ENCODE measurements at places on chromosomes 16 and 17.
A peak's percentile ranks its signal among the peaks of the same experiment; 100 is the strongest.

DNA sequence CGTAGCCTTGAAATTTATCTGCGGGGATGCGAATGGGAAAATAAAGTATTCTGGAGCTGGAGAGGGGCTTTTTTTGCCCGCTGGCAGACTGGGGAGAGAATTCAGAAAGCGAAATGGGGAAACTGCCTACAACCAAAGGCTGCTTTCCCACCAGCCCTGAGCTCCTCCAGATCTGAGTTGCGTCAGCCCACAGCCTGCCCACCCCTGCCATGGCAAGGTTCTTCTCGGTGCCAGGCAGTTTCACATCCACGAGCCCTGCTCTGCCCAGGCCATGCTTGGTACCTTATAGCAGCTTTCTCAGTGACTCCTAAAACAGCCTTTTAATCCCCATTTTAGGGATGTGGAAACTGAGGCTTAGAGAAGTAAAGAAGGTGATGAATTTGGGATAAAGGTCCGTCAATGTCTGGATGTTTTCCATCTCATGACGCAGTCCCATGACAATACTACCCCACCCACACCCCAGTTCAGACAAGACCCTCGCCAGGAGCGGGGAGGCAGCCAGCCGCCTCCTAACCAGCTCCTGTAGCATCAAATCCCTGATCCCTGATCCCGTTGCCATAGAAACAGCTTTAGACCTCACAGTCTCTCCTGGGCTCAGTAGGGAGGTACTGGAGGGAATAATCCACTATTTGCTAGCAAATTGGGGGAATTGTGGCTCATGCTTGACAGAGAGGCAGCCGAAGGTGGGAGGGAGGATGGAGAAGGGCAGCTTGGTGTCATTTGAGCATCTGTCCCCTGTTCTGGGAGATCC is 113.5 kb downstream of the MGAT5B start:
- no peak for DNase-seq

- peak; percentile 70 for DNase-seq
Measured at GRCh38 chr16:29820730-29821642, 724 bp downstream of the MVP start.

DNA sequence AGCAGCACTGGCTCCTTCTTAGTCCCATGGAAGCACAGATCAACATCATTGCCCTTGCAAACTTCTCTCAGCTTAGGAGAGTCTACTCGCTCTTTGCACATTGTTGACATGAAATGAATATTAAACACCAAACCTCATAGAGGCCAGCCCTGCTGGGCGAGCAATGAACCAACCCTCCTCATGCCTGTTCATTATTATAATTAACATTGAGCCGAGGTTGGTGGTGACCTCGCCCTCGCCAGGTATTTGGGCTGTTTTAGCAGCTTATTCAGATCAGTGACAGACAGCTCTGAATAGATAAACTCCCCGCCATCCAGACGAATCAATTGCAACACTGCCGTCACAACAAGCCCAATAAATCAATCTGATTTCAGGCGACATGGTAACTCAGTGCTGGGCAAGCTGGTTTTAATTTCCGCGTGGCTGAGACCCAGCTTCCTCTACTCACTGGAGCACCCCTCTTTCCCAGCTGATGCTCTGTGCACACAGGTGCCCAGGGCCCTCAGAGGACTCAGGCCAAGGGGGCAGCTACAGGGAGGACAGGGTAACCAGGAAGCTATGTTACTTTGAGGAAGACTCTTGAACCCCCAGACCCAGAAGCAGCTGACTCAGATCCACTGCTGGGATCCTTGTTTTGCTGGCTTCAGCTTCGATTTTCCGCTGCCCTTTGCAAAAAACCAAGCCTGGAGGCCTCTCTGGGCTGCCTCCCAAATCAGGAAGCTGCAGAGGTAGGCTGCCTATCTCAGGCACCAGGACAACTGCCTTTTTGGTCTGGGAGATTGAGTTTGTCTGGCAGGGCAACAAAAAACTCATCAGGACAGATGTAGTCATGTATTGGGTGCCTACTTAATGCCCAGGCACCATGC is 10.7 kb upstream of the SEZ6 start:
- DNase-seq = no peak

DNA sequence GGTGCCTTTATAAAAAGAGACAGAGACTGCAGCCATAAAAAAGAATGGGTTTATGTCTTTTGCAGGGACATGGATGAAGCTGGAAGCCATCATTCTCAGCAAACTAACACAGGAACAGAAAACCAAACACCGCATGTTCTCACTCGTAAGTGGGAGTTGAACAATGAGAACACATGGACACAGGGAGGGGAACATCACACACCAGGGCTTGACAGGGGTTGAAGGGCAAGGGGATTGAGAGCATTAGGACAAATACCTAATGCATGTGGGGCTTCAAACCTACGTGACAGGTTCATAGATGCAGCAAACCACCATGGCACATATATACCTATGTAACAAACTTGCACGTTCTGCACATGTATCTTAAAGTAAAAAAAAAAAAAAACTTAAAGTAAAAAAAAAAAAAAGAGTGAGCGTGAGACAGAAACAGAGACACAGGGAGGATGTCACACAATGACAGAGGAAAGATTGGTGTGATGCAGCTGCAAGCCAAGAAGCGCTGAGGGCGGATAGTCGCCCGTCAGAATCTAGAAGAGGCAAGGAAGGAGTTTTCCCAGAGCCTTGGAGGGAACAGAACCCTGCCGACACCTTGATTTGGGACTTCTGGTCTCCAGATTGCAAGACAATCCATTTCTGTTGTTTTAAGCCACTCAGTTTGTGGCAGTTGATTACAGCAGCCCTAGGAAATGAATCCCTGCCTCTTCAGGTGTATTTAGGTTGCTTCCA is 27.4 kb upstream of the TNS4 start:
- DNase-seq = no peak

DNA sequence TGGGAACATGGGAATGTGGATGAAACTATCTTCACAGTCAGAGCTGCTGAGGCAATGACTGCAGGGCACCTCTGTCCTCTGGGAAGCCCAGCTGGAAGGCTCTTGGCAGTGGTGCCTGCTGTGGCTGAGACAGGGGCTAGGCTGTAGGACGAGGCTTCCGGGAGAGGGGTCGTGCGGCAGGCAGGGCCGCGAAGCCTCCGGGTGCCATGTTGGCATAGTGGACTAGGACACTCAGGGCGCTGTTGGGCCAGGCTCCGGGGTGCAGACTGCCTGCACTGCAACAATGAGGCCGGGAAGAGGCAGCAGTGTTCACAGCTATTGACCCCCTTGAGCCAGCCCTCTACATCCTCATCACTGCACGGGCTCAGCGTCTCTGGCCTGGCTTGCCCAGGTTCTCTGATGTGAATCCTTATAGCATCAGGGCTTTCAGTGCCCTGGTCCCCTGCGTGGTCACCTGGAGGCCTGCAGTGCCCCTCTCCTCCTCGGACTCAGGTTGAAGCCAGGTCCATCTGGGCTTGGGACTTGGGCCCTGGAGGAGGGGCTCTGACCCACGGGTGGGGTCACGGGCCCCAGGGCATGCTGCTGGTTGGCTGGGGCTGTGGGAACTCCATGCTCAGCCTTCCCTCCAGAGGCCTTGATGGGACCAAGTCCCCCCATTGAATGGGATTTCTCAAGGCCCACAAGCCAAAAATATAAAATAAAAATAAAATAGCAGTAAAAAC is 91.6 kb downstream of the TNFRSF13B start:
- DNase-seq = no peak

GRCh38 chr16:3609895-3610697 is 1.3 kb downstream of the SLX4 start:
- DNase-seq = no peak

DNA sequence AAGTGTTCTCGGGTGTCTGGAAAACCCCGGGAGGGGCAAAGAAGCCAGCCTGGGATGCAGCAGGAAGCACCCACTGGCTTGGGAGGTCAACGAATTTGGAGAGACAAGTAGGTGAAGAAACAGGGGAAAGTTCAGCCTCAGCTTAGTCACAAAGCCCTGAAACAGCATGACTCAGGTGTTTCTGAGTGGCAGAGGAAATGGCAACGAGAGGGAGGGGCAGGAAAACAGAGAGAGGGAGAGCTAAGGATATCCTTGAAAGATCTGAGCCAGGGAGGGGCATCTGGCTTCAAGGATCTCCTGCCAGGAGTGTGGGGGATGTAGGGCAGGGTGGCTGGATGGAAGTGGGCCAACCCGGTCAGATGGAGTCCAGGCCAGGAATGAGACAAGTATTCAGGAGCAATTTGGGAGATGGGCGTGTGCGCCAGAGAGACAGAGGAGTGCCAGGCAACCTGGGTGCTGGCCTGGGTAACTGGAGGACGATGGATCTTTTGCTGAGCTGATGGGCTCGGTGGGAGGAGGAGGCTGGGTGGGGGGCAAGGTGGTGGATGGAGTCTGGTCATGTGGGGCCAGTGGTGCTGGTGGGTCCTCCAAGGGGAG is 27.2 kb downstream of the ABCC3 start:
- DNase-seq = peak; percentile 36

DNA sequence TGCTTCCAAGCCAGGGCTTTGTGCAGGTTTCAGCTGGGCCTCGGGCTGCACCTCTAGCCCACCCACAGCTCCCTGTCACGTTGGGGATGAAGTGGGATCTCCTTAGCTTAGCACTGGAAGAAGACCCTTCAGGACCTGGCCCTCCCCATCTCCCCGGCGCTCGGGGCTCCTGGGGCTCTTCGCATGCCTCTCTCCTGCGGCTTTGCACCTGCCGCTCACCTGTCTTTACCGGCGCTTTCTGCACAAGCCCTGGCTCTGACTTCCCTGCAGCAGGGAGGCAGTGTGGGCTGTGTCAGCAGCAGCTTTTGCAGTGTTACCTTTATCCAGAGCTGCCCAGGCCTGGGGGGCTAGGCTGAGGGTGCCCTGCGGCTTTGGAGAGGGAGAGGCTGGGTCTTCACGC is 52.3 kb downstream of the NT5M start:
- no peak for DNase-seq

- no peak for DNase-seq
Measured at GRCh38 chr17:76445697-76446448, 7.1 kb downstream of the UBE2O start.

DNA sequence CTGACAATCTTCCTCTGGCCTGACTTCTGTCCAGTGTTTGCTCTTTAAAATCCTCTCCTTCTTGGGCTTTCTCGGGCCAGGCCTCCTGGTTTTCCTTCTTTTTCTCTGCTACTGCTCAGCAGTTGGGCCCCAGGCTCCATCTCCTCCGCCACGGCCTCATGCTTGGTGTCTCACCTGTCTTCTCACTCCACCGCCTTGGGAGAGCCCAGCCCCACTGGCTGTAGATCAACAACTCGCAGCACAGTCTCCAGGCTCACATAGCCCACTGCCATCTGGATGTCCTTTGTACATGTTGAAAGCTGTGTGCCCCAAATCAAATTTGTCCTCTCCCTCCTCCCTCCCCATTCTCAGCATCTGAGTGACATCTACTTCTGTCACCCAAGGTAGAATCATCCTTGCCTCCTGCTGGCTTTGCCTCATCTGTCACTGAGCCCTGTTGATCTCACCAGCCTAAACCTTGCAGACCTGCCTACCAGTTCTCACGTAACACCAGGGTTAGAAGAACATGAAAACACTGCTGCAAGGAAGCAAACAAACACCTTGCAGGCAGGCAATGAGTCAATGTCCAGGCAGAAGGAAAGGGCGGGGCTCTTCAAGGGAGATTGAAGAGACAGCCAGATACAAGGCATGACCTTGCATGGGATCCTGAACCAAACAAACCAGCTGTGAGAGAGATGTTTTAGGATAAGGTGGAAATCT is 103.2 kb upstream of the SMURF2 start:
- no peak for DNase-seq

DNA sequence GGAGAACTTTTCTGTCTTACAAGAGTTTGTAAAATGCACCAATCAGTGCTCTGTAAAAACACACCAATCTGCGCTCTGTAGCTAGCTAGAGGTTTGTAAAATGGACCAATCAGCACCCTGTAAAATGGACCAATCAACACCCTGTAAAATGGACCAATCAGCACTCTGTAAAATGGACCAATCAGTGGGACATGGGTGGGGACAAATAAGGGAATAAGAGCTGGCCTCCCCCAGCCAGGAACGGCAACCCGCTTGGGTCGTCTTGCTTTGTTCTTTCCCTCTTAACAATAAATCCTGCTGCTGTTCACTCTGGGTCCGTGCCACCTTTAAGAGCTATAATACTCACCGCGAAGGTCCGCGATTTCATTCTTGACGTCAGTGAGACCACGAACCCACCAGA is 18.5 kb upstream of the KCNG4 start:
- DNase-seq = no peak

DNA sequence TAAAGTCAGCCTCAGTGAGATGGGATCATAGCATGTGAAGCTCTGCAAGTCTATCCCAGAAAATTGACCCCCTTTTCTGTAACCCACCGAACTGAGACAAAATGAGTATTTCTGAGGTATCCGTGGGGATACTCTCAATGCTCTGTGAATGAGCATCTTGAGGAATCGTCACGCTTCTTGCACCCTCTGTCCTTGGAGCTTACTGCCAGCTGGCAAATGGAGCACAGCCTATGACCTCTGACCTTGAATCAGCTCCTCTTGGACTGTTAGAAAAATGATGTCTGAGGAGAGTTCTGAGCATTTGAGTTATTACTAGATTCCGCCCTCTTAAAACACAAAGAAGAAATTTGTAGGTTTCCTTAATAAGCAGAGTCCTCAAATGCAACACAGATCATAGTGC is 342.1 kb downstream of the ZFHX3 start:
- DNase-seq = no peak

- no peak for DNase-seq
Measured at GRCh38 chr16:66245072-66245471, 121.4 kb upstream of the CDH5 start.

DNA sequence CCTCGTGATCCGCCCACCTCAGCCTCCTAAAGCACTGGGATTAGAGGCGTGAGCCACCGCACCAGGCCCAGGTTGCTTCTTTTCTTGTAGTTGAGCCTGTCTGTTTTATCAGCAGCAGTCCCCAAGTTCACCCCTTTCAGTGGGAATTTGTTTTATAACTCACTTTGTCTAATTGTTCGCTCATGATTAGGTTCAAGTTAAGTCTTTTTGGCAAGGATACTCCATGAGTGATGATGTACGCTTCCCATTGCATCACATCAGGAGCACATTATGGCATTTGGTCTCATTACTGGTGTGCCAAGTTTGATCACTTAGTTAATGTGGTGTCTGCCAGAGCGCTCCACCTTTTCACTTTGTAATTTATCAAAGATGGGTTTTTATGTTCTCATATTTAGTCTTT is 14.4 kb upstream of the GJD3 start:
- DNase-seq = no peak

- no peak for DNase-seq
Measured at GRCh38 chr16:87352818-87353217, 30.8 kb downstream of the FBXO31 start.

- DNase-seq = no peak
Measured at GRCh38 chr17:55305321-55306087, 40.7 kb downstream of the HLF start.

DNA sequence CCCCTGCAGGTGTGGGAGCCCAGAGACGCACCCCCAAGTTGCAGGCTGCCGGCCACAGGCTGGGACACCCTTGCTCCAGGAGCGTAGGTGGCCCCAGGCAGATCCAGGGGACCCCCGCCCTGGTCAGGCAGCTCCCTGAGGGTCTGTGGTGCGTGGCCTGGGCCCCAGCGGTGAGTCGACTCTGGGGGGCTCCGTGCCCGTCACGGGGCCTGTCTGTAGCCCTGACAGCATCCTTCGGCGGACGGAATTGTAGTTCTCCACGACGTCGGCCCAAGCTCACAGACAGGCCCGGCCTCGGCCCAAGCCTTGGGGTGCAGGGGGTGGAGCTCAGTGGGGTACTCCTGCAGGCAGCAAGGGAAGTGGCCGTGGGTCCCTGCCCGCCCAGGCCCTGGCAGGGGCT is 82.9 kb downstream of the LMF1 start:
- DNase-seq = no peak

- peak; percentile 99 for DNase-seq
Measured at GRCh38 chr17:40417609-40418427, at the start of gene TOP2A. TSS of gene TOP2A (minus strand) at chr17:40417896. CDS start at chr17:40417791, 105 bp downstream.

- no peak for DNase-seq
Measured at GRCh38 chr16:48511071-48511540, 98.9 kb downstream of the N4BP1 start.
